K562 (cell line): ENCODE measurements at places on chromosomes 13 and 19.
A peak's percentile ranks its signal among the peaks of the same experiment; 100 is the strongest.

DNA sequence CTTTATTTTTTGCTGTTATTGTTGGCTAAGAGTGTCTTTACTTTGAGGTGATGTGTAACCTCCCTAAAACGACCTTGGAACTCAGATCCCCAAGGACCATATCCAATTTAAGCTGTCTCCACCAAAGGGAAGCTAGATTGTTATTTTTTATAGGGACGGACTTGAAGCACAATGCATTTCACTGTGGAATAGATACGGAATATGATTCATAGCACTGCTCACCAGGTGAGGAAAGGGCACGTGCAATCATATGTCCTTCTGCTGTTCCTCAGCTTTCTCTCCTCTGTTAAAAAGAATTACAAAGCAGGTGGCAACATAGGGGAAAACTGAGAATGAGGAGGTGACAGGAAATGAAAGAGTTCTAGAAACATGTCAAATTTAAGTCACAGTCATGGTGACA lies 679.0 kb downstream of the PCDH9 start:
- DNase-seq: no peak

- no peak for DNase-seq
Measured at GRCh38 chr13:108595436-108596274, 33.8 kb upstream of the MYO16 start.

DNA sequence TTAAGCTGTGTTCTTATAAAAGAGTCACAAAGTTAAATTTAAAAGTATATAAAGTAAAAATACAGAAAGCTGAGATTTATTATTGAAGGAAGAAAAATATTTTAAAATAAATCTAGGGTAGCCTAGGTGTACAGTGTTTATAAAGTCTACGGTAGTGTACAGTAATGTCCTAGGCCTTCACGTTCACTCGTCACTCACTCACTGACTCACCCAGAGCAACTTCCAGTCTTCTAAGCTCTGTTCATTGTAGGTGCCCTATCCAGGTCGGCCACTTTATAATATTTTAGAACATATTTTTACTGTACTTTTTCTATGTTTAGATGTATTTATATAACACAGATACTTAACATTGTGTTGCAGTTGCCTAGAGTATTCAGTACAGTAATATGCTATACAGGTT lies 47.4 kb downstream of the NDFIP2 start:
- DNase-seq: no peak

GRCh38 chr19:27779954-27780353 lies 1433.0 kb downstream of the UQCRFS1 start:
- no peak for DNase-seq

- DNase-seq: no peak
Measured at GRCh38 chr13:109834973-109835720, 48.8 kb upstream of the IRS2 start.

DNA sequence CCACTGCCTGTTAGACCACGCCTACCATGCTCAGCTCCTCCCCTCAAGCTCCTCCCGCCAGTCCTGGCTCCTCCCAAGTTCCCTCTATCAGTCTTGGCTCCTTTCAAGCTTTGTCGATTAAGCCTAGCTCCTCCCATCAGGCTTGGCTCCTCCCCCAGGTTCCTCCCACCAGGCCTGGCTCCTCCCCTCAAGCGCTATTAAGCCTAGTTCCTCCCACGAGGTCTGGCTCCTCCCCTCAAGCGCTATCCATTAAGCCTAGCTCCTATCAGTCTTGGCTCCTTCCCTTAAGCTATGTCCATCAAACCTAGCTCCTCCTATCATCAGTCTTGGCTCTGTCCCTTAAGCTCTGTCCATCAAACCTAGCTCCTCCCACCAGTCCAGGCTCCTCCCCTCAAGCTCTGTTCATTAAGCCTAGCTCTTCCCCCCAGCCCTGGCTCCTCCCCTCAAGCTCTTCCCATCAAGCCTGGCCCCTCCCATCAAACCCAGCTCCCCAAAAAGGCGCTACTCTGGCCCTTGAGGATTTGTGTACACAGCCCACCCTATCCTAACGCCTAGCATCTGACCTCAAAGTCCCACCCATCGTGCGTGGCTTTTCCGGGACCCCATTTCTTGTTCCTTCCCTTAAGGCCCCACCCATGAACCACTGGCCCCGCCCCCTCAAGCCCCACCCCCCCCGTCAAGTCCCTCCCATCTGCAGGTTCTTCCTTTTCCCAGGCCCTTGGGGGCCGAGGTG lies 10.0 kb downstream of the CAMSAP3 start:
- DNase-seq: peak; percentile 94

DNA sequence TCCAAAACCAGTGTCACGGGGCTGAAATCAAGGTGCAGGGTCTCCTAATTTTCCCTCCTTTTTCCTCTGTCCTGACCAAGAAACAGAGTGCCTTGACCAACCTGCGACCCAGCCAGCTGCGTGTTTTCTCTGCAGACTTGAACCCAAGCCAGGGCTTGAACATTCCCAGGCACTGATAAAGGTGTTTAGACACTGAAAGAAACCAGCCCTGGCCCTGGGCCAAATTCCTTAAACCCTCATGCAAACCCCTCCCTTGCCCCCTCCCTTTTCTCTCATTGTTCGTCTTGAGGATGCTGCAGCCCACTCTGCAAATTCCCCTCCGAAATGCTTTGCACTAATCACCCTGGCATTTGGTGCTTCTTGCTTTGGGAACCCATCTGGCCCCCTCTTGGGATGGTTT lies 9.5 kb upstream of the FFAR2 start:
- no peak for DNase-seq

GRCh38 chr13:79647533-79647932 lies 166.6 kb downstream of the NDFIP2 start:
- DNase-seq: no peak

- no peak for DNase-seq
Measured at GRCh38 chr13:83878691-83879430, 3.4 kb downstream of the SLITRK1 start.

DNA sequence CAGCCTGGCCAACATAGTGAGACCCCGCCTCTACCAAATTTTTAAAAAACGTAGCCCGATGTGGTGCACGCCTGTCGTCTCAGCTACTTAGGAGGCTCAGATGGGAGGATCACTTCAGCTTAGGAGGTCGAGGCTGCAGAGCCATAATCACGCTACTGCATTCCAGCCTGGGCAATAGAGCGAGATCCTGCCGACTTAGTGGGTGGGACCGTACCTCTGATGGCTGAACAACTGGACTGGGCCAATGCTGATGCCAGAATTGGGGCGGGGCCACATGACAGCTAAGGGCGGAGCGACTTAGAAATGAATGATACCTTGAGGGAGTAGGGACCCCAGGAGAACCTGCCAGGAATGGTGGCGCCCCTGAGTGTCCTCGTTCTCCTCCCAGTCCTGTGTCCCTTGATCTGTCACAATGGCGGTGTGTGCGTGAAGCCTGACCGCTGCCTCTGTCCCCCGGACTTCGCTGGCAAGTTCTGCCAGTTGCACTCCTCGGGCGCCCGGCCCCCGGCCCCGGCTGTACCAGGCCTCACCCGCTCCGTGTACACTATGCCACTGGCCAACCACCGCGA lies 3.6 kb downstream of the LTBP4 start:
- DNase-seq: peak; percentile 21

GRCh38 chr19:56263319-56263718 lies 9.2 kb upstream of the EDDM13 start:
- DNase-seq: peak; percentile 18

DNA sequence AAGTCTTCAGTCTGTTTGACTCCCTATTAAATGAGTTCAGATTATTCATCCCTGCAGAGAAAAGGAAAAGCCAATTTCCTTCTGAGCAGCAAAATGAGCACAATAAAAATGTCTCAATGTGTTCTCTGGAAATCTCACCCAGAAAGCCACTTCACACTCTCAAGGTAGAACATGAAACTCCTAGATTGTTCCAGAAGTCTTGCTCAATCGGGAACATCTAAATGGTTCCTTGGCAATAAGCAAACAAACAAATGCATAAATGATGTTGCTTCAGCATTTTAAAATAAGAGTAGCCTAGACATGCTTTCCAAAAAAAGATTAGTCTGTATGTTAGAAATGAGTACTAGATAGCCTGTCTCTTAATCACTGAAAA lies 59.7 kb upstream of the TNFRSF19 start:
- no peak for DNase-seq

DNA sequence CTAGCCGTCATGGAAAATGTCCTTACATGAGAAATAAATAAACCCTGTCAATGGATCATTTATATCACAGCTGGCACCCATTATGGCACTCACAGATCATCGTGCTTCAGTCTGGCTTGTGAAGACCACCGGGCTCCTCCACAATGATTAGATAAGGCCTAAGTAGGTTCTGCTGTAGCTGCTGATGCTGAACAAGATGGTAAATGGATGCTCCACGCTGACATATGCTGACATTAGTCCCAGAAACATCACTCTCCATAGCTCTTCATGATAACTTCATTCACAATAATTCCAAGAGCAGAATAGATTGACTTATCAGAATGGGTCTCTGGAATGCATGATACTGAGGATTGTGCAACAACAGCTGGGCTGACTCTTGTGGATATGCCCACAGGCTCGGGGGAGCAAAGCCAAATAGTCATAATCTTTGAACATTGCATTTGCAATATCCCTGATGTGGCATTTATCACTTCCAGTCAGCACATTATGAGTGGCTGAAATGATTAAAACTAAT lies 63.8 kb upstream of the RXFP2 start:
- no peak for DNase-seq

DNA sequence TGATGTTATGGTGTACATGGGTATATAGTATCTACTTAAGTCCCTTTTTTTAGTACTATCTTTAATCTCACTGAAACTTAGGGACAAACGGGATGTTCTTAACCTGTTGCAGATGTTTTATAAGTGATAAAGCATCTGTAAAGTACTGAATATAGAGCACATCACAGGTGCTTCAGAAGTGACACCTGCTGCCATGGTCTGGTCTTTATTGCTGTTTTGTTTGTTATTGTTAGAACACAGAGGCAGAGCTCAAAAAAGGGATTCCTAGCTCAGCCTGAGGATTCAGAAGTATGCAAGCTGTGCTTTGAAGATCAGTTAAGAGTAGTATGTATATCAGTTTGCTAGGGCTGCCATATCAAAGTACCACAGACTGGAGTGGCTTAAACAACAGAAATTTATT lies 219.5 kb downstream of the DCT start:
- DNase-seq: no peak

DNA sequence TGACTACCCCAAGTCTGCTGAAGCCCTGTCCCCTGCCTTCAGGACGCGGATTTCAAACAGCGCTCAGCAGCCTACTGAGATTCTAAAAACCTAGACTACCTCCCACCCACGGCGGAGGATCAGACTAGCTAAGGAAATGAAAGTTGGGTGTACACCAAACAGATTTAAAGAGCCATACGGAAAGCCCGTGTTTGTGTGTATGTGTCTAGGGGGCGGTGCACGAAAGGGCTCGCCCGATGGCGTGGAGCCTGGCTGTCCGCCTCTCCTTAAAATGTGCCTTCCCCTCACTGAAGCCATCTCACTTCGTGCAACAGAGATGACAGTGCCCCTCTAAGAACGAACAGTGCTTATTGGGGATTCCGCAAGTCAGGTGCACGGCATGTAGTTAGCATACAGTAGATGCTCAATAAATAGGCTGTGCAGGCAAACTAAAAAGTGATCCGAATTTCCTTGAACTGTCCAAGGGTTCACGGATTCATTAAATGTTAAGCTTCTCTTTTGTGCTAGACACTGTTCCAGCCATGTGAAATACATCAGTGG lies 639 bp downstream of the LENG1 start:
- DNase-seq: no peak

DNA sequence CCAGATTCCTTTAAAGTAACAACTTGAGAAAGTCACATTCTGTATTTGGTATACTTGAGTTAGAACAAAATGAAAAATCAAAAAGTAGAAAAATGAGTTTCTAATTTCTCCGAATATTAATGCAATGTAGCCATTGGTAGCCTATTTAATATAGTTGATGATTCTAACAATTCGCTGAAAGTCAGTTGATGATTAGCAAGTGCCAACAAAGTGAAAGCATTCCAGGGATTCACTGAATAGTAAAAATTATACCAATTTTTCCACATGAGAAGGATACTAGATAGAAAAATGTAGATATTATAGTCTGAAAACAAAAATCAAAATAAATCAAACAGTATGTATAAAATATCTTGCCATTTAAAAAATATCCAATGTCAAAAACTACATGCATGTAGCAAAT lies 117.2 kb downstream of the FREM2 start:
- no peak for DNase-seq

- DNase-seq: no peak
Measured at GRCh38 chr13:30331331-30331771, 24.0 kb upstream of the KATNAL1 start.

- DNase-seq: no peak
Measured at GRCh38 chr19:31629579-31630363, 280.5 kb upstream of the TSHZ3 start.

GRCh38 chr19:49565261-49565660 lies 15.1 kb downstream of the NOSIP start:
- DNase-seq: no peak
